Immature natural killer cell (primary cell): ENCODE measurements at places on chromosomes 3 and 15.

DNA sequence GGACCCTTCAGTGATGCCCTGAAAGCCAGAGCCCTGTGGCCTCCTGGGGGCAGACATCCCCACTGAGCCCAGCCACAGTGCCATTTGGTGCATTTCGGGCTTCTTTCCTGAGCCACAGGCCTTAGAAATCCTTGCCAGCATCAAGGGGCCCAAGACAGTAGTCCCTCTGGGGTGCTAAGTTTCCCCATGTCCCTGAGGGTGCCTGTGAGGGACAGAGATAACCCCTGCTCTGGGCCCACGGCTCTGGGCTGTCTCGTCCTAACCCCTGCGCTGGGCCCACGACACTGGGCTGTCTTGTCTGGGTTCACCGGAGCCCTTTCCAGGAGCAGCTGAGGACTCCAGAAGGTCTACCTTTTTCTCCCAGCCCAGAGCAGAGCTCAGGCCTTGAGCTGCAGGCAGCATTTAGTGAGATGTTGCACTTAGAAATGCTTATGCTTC, 45.1 kb upstream of the FGD5 start:
- no peaks in the 10 kb centered on the region for H3K4me1 ChIP-seq
- H3K27ac ChIP-seq = no peak overlapping the region
- no peak for DNase-seq
- H3K4me3 ChIP-seq = no peak overlapping the region
- peaks cover 2% of the 10 kb centered on the region for H3K27me3 ChIP-seq

GRCh38 chr3:150061288-150062024, 90.8 kb upstream of the PFN2 start:
- no peak overlapping the region for H3K27ac ChIP-seq
- no peak for DNase-seq
- no peaks in the 10 kb centered on the region for H3K4me1 ChIP-seq
- no peaks in the 10 kb centered on the region for H3K27me3 ChIP-seq
- no peaks in the 10 kb centered on the region for H3K36me3 ChIP-seq
- no peak overlapping the region for H3K4me3 ChIP-seq

DNA sequence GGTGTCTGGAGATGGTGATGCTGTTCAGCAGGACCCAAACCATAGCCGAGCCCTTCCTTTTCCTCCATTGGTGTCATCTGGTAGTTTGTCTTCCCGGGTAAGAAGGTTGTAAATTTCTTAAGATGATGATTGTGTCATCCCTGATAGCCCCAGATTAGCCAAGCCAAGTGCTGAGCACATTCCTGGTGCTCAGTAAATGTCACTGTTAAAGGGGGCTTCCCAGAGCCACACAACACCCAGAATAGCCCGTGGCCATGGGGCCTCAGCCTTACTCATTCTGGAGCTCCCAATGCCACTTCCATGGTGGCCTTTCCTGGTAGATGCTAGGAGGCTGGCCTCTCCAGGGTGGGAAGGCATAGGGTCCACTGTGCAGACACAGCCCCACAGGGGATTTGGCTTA, 4.6 kb upstream of the PLA2G4B start:
- no peak for DNase-seq
- peaks cover 1% of the 10 kb centered on the region for H3K27me3 ChIP-seq
- H3K4me3 ChIP-seq = no peak overlapping the region
- H3K4me1 ChIP-seq = peaks cover 39% of the 10 kb centered on the region
- no peak overlapping the region for H3K27ac ChIP-seq

DNA sequence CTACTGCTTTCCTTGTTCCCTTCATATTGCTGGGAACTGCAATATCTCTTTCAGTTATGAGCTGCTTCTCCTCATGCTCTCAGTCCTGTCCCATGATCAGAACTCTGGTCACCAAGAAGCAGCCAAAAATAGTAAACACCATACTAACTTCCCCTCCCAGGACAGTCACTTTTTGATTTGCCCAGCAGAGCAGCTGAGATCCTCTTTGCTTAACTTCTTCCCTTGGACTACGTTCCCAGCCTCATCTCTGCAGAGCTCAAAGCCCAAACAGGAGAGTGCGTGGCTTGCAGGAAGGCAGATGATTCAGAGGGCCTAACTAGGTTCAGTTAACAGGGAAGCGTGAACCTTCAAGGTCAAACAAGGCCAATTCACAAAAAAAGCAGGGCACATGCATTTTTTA, 153.2 kb downstream of the CTNNB1 start:
- H3K27me3 ChIP-seq = peaks cover 3% of the 10 kb centered on the region
- H3K4me3 ChIP-seq = no peak overlapping the region
- H3K36me3 ChIP-seq = no peaks in the 10 kb centered on the region
- no peak for DNase-seq
- no peak overlapping the region for H3K27ac ChIP-seq
